ENCODE measurements at places on chromosomes 4 and X.

- no peak for DNase-seq
These were observed 246.8 kb downstream of the TRAM1L1 start for GRCh38 chr4:116838609-116839008.

DNA sequence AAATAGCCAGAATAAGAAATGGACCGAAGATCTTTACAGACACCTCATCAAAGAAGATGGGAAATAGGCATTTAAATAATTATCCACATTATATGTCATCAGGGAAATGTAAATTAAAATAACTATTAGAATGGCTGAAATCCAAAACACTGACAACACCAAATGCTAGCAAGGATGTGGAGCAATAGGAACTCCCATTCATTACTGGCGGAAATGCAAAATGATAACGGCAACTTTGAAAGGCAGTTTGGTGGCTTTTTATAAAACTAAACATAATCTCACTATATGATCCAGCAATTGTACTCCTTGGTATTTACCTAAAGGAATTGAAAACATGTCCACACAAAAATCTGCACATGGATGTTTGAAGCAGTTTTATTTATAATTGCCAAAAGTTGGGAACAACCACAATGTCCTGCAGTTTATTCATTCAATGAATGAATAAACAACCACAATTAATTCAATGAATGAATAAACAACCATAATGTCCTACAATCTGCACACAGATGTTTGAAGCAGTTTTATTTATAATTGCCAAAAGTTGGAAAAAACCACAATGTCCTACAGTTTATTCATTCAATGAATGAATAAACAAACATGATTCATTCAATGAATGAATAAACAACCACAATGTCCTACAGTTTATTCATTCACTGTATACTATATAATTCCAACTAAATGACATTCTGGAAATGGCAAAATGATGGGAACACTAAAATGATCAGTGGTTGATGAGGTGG is 117.6 kb upstream of the PCDH18 start:
- DNase-seq = no peak

DNA sequence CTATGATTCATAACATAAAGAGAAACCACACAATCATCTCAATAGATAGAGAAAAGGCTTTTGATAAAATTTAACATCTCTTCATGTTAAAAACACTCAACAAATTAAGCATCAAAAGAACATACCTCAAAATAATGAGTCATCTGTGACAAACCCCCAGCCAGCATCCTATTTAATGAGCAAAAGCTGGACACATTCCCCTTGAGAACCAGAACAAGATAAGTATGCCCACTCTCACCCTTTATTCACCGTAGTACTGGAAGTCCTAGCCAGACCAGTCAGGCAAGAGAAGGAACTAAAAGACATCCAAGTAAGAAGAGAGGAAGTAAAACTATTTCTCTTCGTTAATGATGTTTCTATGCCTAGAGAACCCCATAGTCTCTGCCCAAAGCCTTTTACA is 507.2 kb downstream of the PABPC4L start:
- no peak for DNase-seq

DNA sequence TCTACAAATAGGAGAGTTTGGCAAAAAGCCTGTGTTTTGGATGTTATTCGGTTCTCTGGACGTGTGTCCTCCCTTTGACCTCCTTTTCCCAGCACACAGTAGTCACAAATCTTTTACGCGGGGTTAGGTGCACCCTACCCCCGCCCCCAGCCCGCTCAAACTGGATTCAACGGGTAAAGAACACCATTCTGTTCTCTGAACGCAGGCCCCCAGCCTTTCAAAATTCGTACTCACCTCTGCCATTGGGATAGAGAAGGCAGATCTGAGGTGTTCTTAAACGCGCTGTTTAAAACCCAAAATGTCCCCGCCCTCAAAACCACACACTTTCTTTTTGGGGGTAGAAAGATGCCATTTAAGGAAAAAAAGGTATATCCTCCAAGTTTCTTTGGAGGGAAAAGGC is 2.7 kb downstream of the LEF1 start:
- peak; percentile 54 for DNase-seq

DNA sequence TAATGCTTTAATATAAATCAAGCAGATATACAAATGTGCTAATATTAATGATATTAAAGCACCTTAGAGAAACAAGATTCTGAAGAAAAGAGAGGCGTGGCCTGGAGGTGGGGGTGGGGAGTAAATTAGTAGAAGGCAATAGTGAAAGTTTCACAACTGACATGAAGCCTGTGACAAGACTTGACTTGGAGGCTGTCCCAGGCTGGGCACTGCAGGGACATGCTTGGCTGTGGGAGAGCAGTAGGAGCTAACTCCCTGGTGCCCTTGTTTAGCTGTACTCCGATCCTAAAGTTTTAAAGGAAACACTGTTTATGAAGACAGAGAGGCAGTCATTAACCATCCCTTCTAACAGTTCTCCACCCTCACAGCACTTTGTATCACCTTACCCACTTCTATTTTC is 239.0 kb upstream of the MAB21L2 start:
- no peak for DNase-seq

- DNase-seq = no peak
These were observed 34.4 kb downstream of the AGTR2 start for GRCh38 chrX:116204932-116205331.

DNA sequence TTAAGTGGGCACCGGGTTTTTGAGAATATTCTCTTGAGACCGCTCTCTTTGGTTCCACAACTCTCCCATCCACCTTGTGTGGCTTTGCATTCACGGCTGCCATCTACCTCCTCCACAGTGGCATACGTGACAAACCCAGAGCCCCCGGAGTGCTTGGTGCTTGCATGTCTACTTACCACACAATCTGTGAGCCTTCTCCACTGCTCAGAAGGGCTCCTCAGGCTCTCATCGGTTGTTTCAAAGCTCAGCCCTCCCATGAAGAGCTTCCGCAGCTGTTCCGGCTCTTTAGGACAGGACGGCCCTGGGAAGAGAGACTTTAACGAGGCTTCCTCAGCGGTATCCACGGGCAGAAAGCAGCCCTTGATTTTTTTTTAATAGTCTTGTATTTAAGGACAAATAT is 167.6 kb upstream of the ANK2 start:
- DNase-seq = no peak

DNA sequence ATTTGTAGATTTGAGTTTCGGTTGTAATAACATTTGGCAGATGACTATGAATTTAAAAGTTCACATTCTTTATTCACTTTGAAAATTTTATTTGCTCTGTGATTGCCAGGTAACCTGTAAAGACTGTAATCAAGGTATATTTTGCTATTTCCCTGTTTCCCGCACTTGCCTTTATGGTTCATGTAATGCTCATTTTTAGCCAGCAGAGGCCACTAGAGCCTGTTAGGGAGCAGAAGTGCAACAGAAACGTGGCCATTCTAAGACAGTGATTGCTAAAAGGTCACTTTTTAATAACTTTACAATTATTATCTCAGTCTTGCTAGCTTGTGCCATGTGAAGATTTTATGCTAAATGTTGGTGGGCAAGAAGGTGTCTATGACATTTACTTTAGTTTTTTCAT is 12.4 kb downstream of the YIPF6 start:
- DNase-seq = peak; percentile 11
